Activated naive CD8-positive, alpha-beta T cell treated with anti-CD3 and anti-CD28 coated beads, Interleukin-2, amount 10 ng/mL, durations not matched to agents 7 days and 5 days (primary cell): ENCODE measurements at places on chromosomes 11 and 22. TPM values are rescaled to one million over a fixed set of nuclear protein-coding genes. Genes with fewer than 3 reads are reported as not detected.
A peak's percentile ranks its signal among the peaks of the same experiment; 100 is the strongest.

- no peak for DNase-seq
Measured at GRCh38 chr11:12079726-12080556, 30.4 kb upstream of the MICAL2 start.

DNA sequence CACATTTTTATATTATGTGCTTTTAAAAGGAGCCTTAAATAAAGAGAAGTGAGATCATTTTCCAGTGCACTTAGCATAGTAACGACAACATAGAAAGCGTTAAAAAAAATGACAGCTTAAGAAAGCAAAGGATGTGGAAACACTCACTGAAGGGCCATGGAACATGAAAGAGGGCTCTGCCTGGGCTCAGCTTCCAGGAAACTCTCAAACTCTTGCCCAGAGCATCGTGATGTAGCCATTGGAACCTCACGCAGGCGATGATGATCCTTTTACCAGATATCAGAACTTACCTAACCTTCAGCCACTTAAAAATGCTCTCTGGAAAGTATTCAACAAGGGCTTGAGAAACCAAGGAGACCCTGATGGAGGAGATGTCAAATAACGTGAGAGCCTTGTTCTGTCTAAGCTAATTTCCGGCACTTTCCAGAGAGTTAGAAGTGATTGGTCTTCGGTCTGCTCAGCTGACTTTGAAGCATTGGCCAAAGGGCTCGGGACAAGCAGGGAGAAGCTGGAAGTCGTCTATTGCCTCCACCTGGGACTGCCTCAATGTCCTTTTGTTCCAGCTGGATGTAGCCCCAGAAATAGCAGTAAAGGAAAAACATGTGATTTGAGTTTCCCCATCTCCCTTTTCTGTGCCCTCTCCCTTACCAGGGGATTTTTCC is 21.5 kb upstream of the ETS1 start:
- DNase-seq: no peak

- no peak for DNase-seq
Measured at GRCh38 chr22:29041408-29041807, 20.2 kb downstream of the C22orf31 start.

- no peak for DNase-seq
Measured at GRCh38 chr11:44837661-44838060, 110.9 kb downstream of the TSPAN18 start.

GRCh38 chr11:107018902-107019493 is 722 bp upstream of the GUCY1A2 start:
- DNase-seq: peak; percentile 35

- no peak for DNase-seq
Measured at GRCh38 chr11:81237139-81237538, 1496.5 kb downstream of the FAM181B start.

DNA sequence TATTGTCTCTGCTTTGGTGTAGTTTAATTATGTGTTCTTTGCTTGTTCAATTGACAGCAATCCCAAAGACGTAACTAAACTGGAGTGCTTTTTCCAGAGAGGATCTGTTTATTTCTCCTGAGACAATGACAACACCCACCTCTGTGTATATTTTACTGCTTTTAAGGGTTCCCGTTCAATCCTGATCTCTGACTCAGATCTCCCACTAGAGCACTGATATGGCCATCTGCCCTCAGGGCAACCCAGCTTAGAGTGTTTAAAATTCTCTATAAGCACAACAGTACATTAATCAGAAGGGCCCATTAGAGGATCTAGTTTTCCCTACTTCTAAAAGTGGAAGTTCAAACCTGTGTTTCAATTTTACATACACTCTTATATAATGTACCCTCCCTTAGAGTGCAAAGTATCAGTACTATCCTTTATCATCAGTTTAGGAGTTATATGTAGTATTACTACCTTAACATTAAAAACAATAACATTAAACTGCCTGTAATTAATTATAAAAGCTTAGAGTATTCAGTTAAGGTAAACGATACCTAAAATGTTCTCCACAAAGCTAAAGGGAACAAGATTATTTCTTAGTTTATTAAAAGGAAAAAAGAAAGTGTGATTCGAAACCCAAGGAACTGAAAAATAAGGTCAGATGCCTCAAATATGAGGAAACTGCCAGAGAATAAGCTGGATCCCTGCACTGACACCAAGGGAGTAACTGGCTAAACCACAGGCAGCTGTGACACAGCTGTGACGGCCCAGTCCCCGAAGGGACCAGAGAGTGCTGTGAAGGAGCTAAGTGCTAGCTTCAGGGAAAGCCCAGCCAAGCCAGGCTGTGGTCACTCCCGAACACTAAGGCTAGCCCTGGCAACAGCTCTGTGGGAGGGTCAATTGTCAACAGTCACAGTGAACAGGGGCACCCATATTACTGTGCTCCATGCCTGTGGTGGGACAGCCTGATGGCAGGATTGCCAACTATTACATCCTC is 15.2 kb downstream of the UFD1 start:
- no peak for DNase-seq

SLC25A17 gene
- total RNA-seq: 17.8 TPM

EHF gene
- not detected for total RNA-seq

DNA sequence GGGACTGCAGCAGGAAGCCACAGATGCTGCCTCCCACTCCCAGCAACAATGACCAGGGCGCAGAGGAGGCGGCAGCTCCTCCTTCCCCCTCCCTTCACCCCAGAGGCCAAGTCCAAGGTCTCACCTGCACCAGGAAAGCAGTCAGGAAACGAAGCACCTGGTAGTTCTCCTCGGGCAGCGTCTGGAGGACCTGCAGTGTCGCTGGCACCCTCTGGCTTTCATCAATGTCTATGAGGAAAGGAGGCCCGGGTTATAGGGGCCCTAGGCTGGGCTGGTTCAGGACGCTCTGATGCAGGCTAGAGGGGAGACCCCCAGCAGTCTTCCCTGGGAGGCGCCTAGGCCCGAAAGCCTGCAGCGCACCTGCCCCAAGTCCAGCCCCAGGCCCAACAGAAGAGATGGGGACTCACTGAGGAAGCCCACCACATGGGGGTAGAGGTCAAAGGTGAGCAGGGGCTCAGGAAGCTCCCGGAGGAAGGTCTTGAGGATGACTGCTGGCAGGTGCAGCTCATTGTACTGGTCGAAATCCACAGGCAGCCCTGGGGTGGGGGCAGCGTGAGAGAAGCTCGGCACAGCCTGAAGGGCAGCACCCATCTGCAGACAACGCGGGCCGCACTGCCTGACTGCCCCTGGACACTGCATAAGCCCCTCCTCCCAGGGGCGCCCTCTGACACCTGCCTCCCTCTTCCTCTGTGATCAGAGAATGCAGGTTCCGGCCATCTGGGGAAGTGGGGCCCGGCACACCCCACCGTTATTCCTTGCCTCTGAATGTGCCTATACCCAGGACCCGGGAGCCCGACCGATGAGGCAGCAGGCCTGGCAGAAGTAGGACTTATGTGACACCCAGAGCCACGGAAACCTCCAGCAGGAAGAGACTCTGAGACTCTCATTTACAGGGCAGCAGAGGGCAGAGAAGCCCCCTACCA is 20.9 kb downstream of the ARHGAP1 start:
- DNase-seq: no peak

DNA sequence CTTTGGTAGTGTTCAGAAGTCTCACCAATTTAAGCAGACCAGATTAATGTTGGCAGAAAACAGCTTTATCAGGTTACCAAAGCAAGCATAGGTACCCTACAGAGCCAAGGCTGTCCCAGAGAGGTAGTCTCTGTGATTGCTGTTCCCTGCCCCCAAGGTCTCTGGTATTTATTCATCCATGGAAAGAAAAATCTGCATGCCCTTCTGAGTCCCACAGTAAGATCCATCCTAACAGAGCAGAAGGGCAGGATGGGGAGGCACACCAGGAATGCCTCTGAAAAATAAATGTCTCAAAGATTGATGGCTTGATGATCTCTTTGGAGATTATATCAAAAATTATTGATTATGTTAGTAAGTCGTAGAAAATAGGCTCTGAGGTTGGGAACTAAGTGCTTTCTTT is 122.8 kb downstream of the FAT3 start:
- DNase-seq: no peak
